ENCODE measurements at places on chromosomes 2 and 18.
A peak's percentile ranks its signal among the peaks of the same experiment; 100 is the strongest.

GRCh38 chr2:223720367-223720766 is 117.0 kb downstream of the AP1S3 start:
- no peak for DNase-seq

- DNase-seq: no peak
Measured at GRCh38 chr2:223554923-223555322, 47.2 kb downstream of the SCG2 start.

DNA sequence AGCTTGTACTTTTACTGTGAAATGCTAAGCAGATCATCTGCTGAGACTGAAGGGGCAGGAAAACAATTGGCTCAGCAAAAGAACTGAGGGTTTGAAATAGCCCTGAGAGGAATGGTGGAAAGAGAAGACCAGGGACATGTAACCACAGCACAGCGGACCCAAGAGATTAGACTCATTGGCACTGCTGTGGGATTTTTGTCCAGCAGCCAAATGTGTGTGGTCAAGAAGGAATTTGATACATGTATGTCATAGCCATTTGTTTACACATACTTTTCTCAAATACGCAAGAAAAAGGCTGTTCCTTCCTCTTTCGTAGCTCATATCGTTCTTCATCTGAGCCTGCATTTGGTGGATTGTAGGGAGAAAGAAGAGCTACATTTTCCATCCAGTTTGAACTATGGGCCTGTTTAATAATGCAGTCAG is 73.8 kb downstream of the TRABD2A start:
- no peak for DNase-seq

DNA sequence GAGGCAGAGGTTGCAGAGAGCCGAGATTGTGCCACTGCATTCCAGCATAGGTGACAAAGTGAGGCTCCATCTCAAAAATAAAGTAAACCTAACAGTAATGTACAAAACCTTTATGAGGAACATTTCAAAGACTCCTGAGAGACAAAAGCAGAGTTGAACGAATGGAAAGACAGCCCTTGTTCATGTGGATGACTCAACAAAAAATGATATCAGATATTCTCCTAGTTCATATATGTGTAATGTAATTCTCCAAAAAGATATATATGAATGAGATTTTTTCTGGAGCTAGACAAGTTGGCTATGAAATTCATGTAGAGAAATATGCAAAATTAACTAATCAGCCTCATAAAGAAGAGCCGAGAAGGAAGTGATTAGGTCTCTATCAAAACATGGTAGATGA is 61.7 kb downstream of the KIAA1328 start:
- no peak for DNase-seq

GRCh38 chr2:231198291-231199173 is at the start of gene ARMC9:
Gene ARMC9 (plus strand): TSS chr2:231198631. CDS start chr2:231206239, 7,608 bp downstream.
- DNase-seq: peak; percentile 80

GRCh38 chr2:218806346-218806978 is 24.5 kb downstream of the CYP27A1 start:
- no peak for DNase-seq

- DNase-seq: peak; percentile 76
Measured at GRCh38 chr18:3624935-3625741, 175.2 kb downstream of the TGIF1 start.
